ENCODE measurements at places on chromosomes 1 and 21. TPM values are rescaled to one million over a fixed set of nuclear protein-coding genes. Genes with fewer than 3 reads are reported as not detected.

DNA sequence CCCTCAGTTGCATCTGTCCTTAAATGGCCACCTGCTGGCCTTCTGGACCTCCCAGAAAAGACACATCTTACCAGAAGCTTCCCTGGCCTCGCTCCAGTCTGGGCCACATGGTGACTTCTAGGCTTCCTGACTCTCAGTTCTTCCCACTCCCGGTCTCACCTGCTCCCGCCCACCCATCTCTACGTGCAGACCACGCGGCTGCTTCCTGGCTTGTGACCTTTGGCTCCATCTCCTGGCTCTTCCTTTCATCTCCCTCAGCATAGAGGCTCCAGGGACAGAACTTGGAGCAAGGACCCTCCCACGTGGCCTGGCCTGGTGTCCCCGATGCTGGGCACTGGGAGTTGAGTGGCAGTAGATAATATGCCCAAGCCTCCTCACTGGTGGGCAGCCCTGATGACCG lies 124.9 kb upstream of the IRF2BP2 start:
- DNase-seq: no peak
- peaks cover 2% of the 10 kb centered on the region for H3K36me3 ChIP-seq
- peaks cover 23% of the 10 kb centered on the region for H3K4me1 ChIP-seq
- H3K4me3 ChIP-seq: no peak overlapping the region
- H3K27me3 ChIP-seq: no peaks in the 10 kb centered on the region
- no peak overlapping the region for H3K27ac ChIP-seq

DNA sequence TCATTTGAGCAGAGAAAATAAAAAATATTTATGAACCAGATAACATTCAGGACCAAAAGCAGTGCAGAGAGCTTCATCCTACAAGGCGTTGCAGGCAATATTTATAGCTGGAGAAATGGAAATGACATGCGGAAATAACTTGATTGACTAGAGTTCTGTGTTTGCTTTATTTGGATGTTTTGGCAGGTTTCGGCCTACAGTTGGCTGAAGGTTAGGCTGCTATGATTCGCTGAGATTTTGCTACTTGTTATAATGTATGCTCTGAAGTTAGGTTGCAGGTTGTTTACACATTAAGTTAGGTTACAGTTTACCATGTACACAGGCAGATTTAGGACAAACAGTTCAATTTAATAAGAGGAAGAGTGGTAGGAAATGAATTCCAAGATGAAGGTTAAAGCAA lies 632 bp upstream of the OR13G1 start:
- H3K4me1 ChIP-seq: no peaks in the 10 kb centered on the region
- no peaks in the 10 kb centered on the region for H3K36me3 ChIP-seq
- H3K27me3 ChIP-seq: no peaks in the 10 kb centered on the region
- no peak for DNase-seq
- no peak overlapping the region for H3K27ac ChIP-seq
- H3K4me3 ChIP-seq: no peak overlapping the region

The CFHR1 gene
- total RNA-seq: not detected

DNA sequence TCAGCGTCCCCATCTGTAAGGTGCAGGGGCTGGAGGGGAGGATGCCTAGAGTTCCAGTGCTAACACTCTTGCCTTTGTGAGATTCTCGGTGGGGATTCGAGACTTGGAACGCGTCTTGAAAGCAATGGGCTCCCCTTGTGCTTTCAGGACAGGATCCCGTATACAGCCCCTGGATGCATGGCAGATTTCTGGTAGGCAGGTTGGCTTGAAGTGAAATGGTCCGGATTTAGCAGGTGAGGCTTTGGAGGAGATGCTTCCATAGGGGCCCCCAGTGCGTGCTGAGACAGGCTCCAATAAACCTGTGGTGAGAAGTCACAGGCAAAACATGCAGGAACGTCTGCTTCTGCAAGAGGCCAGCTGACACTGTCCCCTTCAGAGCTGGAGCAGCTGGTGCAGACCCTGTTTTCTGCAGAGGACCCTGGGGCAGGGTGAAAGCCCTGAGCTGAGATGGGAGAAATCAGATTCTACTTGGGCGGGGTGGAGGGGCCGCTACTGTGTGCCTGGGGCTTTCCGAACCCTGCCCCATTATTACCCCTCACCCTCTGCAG lies 270.4 kb downstream of the PTPRU start:
- peaks cover 16% of the 10 kb centered on the region for H3K27me3 ChIP-seq
- no peaks in the 10 kb centered on the region for H3K36me3 ChIP-seq
- DNase-seq: peak; percentile 62
- H3K27ac ChIP-seq: no peak overlapping the region
- H3K4me1 ChIP-seq: no peaks in the 10 kb centered on the region

The SH2D5 gene
- 0.46 TPM for total RNA-seq

DNA sequence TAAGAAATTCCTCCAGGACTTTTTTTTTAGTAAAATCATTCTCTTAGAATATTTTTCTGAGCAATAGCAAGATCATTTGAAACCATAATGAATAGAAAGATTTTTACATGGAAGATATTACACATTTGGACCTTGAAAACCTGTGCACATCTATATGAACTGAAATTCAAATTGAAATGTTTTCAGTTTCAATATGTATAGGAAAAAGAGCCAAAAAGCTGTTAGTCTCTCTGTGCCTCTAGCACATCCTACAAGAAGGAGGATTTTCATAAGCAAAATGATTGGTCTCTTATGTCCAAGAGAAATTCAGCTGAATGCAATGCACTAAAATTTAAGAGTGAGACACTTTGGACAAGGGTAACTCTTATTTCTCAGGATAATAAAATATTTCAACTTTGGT lies 8.2 kb downstream of the HMCN1 start:
- H3K4me3 ChIP-seq: no peak overlapping the region
- no peak for DNase-seq
- H3K36me3 ChIP-seq: peaks cover 36% of the 10 kb centered on the region
- no peaks in the 10 kb centered on the region for H3K27me3 ChIP-seq

DNA sequence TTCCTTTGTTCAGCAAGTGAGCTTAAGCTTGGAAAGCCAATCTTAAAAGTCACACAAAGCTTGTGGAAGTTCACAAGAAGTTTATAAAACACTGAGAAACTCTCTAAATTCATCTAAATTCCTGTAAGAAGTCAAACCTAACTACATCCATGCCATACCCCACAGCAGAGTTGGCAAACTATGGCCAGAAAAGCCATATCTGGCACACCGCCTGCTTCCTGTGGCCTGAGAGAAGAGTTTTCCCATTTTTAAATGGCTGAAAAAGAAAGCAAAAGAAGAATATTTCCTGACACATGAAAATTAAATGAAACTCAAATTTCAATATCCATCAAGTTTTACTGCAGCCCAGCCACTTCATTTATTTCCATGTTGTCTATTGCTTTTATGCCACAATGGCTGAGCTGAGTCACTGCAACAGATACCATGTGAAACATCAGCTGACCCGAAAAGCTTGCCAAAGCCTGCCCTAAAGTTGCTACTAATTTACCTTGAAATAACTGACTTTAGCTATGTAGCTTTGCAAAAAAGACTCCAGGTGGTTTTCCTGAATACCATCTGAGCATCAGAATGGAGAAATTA lies 237.1 kb downstream of the SLC45A1 start:
- no peaks in the 10 kb centered on the region for H3K27me3 ChIP-seq
- peak overlapping the region; percentile 70 for H3K27ac ChIP-seq
- no peak for DNase-seq
- H3K36me3 ChIP-seq: peaks cover 13% of the 10 kb centered on the region
- H3K4me3 ChIP-seq: no peak overlapping the region

DNA sequence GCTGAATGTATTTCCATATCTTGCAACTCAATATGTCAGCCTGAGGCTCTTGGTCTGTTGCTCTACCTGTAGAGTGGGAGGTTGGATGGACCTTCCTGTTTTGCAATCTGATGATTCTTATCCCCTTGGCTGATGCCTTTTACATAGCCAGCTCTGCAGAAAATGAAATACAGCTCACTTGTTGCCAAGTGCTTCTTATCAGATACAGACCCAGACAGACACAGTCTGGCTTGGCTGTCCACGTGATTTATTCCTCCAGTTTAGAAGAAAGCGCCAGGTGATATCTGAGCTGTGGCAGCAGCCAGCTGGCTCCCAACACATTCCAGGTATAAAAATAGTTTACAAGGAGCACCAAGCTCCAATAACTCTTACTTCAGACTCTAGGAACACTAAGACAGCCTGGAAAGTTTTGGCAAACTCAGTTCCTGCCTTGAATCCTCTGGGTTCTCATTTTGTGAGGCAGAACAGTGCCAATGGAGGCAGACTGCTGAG lies 479.2 kb upstream of the USP24 start:
- peaks cover 2% of the 10 kb centered on the region for H3K36me3 ChIP-seq
- H3K27ac ChIP-seq: peak overlapping the region; percentile 92
- H3K27me3 ChIP-seq: no peaks in the 10 kb centered on the region
- no peak for DNase-seq
- peaks cover 54% of the 10 kb centered on the region for H3K4me1 ChIP-seq

DNA sequence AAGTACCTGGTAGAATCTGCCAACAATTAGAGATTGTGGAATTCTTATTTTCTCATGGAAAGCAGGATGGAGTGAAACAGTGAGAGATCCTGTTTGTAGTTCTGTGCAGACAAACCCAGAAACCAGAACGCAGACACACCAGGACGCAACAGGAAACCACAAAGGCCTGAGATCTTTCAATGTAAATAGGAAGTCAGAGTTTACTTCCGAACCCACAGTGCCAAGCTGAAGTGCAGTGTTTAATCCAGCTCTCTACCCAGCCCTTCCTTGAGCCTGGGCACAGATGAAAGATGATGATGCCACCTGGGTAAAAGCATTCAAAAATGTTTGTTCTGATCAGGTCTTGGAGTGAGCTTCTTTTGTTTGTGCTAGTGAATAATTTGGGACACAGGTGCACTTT lies 244.2 kb upstream of the HOOK1 start:
- DNase-seq: no peak
- H3K4me3 ChIP-seq: no peak overlapping the region
- peaks cover 7% of the 10 kb centered on the region for H3K4me1 ChIP-seq
- peaks cover 4% of the 10 kb centered on the region for H3K36me3 ChIP-seq
- H3K27me3 ChIP-seq: peaks cover 4% of the 10 kb centered on the region

DNA sequence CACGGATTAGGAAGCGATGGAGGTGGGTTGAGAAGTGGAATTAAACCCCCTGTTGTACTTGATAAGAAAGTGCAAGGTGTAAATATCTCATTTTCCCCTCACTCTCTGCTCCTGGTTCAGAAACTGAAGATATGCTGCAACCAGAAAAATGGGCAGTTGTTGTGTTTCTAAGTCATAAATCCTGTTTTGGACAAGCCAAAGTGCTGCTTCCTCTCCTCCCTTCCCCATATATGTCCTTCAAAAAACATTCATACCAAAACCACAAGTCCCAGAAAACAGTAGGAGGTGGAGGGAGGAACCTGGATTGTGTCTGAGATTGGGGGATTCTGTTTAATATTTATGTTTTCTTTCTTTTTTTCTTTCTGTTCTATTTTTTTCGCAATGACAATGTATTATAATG lies 13.6 kb upstream of the ZNF362 start:
- no peak for DNase-seq
- H3K36me3 ChIP-seq: no peaks in the 10 kb centered on the region
- H3K4me1 ChIP-seq: peaks cover 18% of the 10 kb centered on the region
- H3K4me3 ChIP-seq: no peak overlapping the region
- H3K27ac ChIP-seq: peak overlapping the region; percentile 3
- H3K27me3 ChIP-seq: no peaks in the 10 kb centered on the region

DNA sequence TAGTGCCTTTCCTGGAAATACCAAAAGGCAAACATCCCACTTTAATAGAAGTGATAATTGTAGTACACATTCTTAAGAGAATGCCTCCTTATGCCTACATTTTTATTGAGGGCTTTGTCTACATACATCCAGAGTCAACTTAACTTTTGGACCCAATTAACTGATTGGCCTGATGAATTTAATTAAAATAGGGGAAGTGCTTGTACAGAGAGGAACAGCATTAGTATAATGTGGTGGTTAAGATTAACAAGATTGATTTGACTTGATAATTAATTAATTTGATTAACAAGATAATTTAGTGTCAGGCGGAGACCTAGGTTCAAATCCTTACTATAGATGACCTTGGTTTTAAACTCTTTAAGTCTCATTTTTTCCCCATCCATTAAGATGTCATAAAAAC lies 111.4 kb downstream of the NFIA start:
- H3K4me3 ChIP-seq: no peak overlapping the region
- H3K4me1 ChIP-seq: peaks cover 7% of the 10 kb centered on the region
- H3K27me3 ChIP-seq: no peaks in the 10 kb centered on the region
- no peak for DNase-seq
- no peak overlapping the region for H3K27ac ChIP-seq

DNA sequence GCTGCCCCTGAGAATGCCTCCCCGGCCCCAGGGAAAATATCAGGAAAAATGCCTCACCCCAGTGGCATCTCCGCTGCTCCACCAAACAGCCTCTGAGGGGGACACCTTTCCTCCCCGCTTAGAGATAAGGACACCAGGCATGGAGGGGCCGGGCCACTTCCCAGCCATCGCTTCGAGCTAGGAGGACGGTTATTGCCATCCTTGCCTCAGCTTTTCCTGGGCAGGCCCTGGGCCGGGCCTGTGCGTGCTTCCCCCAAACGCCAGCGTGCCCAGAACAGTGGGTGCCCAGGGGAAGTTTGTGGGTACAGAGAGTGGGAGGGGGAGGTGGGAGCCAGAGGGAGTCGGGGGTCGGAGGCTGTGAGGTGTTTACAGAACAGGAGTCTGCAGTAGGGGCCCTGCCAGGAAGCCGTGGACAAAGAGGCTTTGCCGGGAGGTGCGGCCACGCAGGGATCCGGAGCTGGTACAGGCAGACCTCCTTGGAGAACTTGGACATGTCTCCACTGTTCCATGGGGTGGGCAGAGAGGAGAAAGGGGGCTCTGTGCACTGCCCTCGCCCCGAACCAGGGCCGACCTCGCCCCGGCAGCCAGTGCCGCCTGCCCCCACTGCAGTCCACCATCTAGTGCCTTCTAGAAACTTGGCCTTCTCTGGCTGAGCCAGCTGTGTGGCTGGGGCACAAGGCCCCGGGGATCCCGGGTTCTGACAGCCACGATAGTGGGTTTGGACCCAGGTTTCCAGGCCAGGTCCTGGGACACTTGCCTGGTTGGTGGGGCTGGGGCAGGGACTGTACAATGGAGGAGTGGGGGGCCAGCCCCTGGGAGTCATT lies 33.5 kb upstream of the TTC34 start:
- DNase-seq: no peak
- no peaks in the 10 kb centered on the region for H3K27me3 ChIP-seq
- H3K4me1 ChIP-seq: no peaks in the 10 kb centered on the region
- H3K27ac ChIP-seq: no peak overlapping the region

DNA sequence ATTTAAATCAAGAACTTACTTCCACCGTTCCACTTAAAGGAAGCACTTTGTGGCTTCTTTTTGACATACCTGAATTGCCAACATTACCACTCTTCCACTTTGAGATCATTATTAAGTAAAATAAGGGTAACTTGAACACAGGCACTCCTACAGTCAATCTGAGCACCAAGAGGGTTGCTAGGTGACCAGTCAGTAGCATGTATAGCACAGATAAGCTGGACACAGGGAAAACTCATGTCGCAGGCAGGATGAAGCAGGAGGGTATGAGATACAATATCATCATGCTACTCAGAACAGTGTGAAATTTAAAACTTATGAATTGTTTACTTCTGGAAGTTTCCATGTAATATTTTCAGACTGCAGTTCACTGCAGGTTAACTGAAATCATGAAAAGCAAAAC lies 47.0 kb upstream of the RAP1GAP start:
- H3K36me3 ChIP-seq: peaks cover 34% of the 10 kb centered on the region
- H3K27me3 ChIP-seq: no peaks in the 10 kb centered on the region
- H3K4me1 ChIP-seq: no peaks in the 10 kb centered on the region
- DNase-seq: no peak

GRCh38 chr1:13737398-13737797 lies 37.4 kb downstream of the PRDM2 start:
- H3K4me1 ChIP-seq: peaks cover 33% of the 10 kb centered on the region
- no peaks in the 10 kb centered on the region for H3K27me3 ChIP-seq
- H3K4me3 ChIP-seq: no peak overlapping the region
- DNase-seq: no peak
- H3K27ac ChIP-seq: peak overlapping the region; percentile 41
- H3K36me3 ChIP-seq: no peaks in the 10 kb centered on the region

All from osteocyte (in vitro differentiated cells).